Panc1 (cell line): ENCODE measurements at places on chromosomes 3 and 15. TPM values are rescaled to one million over a fixed set of nuclear protein-coding genes. Genes with fewer than 3 reads are reported as not detected.

ADAMTSL3 gene
- total RNA-seq: not detected

DNA sequence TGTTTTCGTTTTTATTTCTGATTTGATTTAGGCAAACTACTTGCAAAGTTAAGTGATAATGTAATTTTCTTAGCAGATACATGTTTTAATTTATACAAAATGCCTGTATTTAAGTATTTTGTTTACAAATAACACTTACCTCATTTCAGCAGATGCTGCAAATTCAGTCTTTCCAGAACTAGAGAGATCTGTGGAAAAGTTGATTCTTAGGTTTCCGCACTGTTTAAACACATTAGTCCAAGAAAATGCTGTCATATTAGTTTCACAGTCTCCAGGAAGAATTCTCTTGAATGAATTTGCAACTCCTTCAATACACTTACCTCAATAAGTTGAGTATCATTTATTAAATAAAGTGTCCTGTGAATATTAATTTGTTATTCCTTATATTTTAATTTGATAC lies 383.1 kb downstream of the NAALADL2 start:
- H3K27me3 ChIP-seq: no peaks in the 10 kb centered on the region
- no peak overlapping the region for H3K4me3 ChIP-seq
- H3K4me1 ChIP-seq: no peaks in the 10 kb centered on the region

RBPMS2 gene
- 33.7 TPM for total RNA-seq

DNA sequence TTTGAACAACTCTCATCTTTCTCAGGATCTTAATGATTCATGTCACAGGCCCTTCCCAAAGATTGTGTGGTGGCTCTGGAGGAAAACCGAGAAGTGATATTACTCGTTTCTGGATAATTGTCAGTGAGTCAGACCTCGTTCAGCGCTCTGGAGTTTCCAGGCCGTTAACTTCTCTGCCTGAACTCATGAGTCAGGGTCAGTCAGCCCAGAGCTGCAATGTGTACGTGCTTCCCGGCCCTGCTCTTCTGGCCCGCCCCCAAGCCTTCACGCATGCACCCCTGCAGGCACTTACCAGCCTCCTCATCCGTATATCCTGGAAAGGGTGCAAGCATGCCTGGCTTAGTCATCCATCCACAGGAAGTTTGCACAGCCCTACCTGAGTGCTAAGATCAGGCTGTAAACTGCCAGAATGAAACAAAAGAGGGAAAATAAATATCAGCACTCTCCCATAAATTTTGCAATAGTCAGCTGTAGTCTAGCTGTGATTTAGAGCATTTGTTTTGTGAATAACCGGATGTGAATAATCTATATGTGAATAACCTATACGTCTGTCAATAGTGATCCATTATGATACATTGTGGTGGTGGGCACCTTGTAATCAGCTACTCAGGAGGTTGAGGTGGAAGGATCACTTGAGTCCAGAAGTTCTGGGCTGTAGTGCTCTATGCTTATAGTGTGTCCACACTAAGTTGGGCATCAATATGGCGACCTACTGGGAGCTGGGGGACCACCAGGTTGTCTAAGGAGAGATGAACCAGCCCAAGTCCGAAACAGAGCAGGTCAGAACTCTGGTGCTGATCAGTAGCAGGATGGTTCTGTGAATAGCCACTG lies 35.3 kb upstream of the SEMA4B start:
- no peaks in the 10 kb centered on the region for H3K27me3 ChIP-seq
- H3K36me3 ChIP-seq: no peaks in the 10 kb centered on the region
- peak overlapping the region; percentile 100 for H3K27ac ChIP-seq
- H3K4me1 ChIP-seq: peaks cover 60% of the 10 kb centered on the region

SLC7A14 gene
- not detected for total RNA-seq

- H3K27me3 ChIP-seq: no peaks in the 10 kb centered on the region
- H3K4me1 ChIP-seq: no peaks in the 10 kb centered on the region
- DNase-seq: no peak
- no peak overlapping the region for H3K4me3 ChIP-seq
These were observed 15.9 kb upstream of the TMEM42 start for GRCh38 chr3:44845528-44846520.

DUOX2 gene
- total RNA-seq: 0.08 TPM

CASR gene
- total RNA-seq: not detected

DNA sequence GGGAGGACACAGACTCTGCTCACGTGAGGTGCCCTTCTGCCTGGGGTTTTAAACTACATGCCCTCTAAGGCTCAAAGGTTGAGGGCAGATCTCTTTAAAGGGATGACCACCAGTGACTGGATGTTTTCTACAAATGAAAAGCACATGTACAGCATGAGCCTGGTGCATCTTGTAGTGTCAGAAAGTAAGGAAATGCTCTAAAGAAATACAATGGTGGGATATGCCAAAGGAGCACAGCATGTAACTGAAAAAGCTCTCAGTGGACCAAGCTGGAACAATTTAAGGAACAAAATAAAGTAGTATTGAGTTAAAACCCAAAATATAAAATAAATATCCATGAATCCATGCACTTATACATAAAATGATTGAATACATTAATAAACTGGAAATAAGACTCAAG lies 78.3 kb upstream of the SEMA6D start:
- H3K27ac ChIP-seq: no peak overlapping the region
- no peaks in the 10 kb centered on the region for H3K36me3 ChIP-seq
- no peaks in the 10 kb centered on the region for H3K27me3 ChIP-seq
- no peaks in the 10 kb centered on the region for H3K4me1 ChIP-seq
- H3K4me3 ChIP-seq: no peak overlapping the region

- peak overlapping the region; percentile 90 for H3K27ac ChIP-seq
- no peaks in the 10 kb centered on the region for H3K27me3 ChIP-seq
- H3K4me3 ChIP-seq: no peak overlapping the region
These were observed 133.9 kb upstream of the PLXNA1 start for GRCh38 chr3:126848991-126849390.

DAZL gene
- total RNA-seq: not detected

PEX5L gene
- 0.23 TPM for total RNA-seq

DNA sequence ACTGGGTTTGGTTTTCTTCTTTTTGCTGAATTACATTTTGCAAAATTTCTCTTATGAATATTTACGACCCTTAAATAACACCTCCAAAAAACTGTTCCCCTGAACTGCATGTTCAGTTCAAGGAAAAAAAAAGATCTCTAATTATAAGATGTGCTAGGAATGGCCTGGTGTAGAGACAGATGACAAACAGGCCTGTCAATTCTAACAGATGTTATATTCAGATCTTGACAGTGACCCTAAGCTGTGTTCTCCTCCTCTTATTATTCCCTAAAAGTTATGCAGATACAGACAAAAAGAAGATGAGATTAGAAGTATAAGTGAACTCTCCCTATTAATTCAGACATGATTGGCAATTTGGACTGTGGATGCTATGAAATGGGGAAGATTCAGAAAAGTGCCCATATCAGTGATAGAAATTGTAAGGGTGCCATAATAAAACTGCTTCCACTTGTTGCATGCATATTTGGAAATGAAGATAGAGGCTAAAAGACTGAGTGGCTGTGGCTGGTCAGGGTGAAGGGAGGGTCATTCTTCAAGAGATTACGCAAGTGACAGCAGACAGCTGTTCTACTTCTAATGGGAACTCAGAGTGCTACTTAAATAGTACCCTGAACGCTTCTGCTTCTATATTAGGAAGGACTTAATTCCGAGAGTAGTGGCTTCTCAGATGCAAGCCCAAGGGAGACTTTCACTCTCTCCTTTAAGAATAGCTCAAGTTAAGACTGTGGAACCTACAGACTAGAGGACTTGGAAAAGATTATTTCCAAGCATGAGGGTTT lies 75.5 kb downstream of the ADAMTS9 start:
- DNase-seq: no peak
- H3K27ac ChIP-seq: no peak overlapping the region
- H3K4me1 ChIP-seq: no peaks in the 10 kb centered on the region
- H3K36me3 ChIP-seq: no peaks in the 10 kb centered on the region
- H3K4me3 ChIP-seq: no peak overlapping the region

DNA sequence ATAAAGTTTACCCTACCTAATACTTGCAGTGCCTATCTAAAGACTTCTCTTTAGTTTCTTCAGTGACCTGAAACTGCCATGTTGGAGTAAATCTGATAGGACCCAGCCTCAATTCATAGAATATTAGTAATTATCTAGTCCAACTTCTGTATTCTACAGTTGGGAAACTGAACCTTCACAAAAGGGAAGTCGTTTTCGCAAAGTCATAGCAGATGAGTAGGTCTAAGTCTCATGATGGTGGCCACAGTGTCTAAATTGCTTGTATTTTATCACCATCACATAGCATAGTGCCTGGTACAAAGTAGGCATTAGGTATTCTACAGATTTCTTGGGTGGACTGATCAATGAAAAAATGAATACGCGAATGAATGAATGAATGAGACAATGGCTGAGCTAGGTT lies 8.4 kb downstream of the GMNC start:
- H3K36me3 ChIP-seq: no peaks in the 10 kb centered on the region
- H3K27ac ChIP-seq: no peak overlapping the region
- no peaks in the 10 kb centered on the region for H3K27me3 ChIP-seq
- H3K4me3 ChIP-seq: no peak overlapping the region

DNA sequence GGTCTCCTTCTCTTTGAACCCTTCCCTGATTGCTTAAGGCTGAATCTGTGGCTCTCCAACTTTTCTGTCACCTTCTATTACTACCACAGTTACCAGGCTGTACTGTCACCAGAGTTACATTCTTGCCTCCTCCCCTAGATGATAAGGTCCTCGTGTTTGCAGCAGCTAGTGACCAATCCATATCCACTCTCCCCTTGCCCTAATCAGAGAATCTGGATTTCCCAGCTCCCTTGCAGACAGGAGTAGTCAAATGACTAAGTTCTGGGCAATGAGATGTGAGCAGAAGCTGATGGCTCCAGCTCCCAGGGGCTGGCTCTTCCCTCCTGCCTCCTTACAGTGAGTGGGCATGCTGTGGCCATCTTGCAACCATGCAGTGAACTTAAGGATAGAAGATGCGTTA lies 95.4 kb upstream of the VGLL4 start:
- no peak overlapping the region for H3K4me3 ChIP-seq
- no peaks in the 10 kb centered on the region for H3K4me1 ChIP-seq
- DNase-seq: no peak
- H3K36me3 ChIP-seq: no peaks in the 10 kb centered on the region
- H3K27me3 ChIP-seq: no peaks in the 10 kb centered on the region

PLCB2 gene
- total RNA-seq: 1.7 TPM

DNA sequence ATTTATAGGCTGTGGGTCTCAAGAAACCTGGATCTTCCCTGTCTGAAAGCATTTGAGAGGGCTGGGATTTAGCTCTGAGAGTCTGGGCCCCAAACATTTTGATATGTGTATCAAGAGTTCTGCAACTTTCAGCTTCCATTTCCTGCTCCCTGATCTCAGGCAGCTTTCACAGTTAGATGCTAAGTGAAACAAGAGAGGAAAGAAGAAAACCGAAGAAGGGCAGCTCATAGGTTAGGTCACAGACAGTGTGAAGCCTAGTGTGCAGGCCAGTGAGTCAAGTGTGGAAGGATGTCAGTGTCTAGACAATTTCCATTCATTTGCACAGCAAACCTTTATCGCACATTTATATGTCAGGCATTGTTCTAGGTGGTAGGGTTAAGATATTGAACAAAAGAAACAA lies 173.6 kb upstream of the PROK2 start:
- H3K27me3 ChIP-seq: no peaks in the 10 kb centered on the region
- no peak overlapping the region for H3K4me3 ChIP-seq
- H3K4me1 ChIP-seq: 0 out of 2 replicates have a peak, but pooled peaks cover 3% of the 10 kb centered on the region

GRCh38 chr3:120286465-120286864 lies 1.4 kb upstream of the GPR156 start:
- no peak overlapping the region for H3K4me3 ChIP-seq
- no peaks in the 10 kb centered on the region for H3K36me3 ChIP-seq
- H3K27ac ChIP-seq: no peak overlapping the region
- peaks cover 18% of the 10 kb centered on the region for H3K27me3 ChIP-seq

DNA sequence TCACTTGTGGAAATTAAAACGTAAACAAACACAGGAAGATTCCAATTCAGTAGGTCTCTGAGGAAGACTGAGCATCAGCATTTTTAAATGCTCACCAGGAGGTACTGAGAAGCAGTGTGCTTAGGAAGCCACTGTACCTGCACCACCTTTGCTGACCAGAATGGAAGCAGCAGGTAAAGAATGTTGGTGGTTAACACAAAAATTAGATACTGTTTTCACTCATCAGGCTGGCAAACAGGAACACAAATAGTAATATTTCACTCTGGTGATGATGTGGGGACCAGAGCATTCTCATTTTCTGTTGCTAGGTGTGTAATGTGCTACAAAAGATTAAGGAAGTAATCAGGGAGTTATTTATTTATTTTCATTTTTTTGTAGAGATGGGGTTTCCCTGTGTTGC lies 29.9 kb upstream of the GHSR start:
- H3K27me3 ChIP-seq: no peaks in the 10 kb centered on the region
- H3K4me1 ChIP-seq: no peaks in the 10 kb centered on the region
- no peak overlapping the region for H3K27ac ChIP-seq
- no peak for DNase-seq
- no peaks in the 10 kb centered on the region for H3K36me3 ChIP-seq

GRCh38 chr3:99753268-99753975 lies 64.2 kb upstream of the CMSS1 start:
- no peaks in the 10 kb centered on the region for H3K4me1 ChIP-seq
- H3K27ac ChIP-seq: no peak overlapping the region
- H3K27me3 ChIP-seq: peaks cover 30% of the 10 kb centered on the region
- peak; percentile 43 for DNase-seq

CLDN16 gene
- total RNA-seq: not detected

GRCh38 chr15:78599189-78599588 lies 21.6 kb downstream of the CHRNA3 start:
- DNase-seq: no peak
- H3K36me3 ChIP-seq: no peaks in the 10 kb centered on the region
- no peaks in the 10 kb centered on the region for H3K4me1 ChIP-seq
- H3K27ac ChIP-seq: no peak overlapping the region

DNA sequence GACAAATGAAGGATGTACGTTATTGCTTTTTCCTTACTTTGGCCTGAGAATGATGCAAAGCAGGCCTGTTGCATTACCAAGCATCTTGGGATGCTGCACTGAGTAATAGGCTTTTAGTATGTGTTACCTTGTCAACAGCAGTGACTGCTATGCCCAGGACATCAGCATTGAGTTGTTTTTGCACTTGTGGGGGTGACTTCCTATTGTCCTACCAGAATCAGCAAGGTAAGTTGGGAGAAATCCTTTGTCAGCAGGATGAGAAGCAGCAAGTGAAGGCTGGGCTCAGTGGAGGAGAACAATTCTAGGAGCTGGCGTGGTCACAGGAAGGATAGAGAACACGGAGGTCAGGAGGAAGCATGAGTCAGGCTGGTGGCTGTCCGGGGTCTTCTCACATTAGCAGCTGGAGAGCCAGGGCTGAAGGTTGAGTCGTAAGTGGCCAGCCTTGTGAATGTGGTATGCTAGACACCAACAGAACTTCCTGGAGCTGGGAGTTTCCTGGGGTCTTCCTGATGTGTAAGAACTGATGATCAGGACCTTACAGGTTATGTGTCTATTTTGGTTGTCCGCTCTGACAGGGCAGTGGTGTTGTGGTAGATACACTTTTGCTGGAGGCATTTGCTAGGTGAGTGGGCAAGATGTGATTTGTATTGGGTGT lies 142.7 kb downstream of the FNDC3B start:
- H3K27me3 ChIP-seq: no peaks in the 10 kb centered on the region
- peak overlapping the region; percentile 68 for H3K27ac ChIP-seq
- H3K4me1 ChIP-seq: peaks cover 51% of the 10 kb centered on the region
- no peaks in the 10 kb centered on the region for H3K36me3 ChIP-seq
- H3K4me3 ChIP-seq: no peak overlapping the region
- DNase-seq: no peak
